Nucleus accumbens (tissue), 56 donors: ENCODE measurements at places on chromosomes 16 and 17.

- no peak for DNase-seq
Observed at GRCh38 chr17:58344791-58345157, 7.2 kb downstream of the SUPT4H1 start.

DNA sequence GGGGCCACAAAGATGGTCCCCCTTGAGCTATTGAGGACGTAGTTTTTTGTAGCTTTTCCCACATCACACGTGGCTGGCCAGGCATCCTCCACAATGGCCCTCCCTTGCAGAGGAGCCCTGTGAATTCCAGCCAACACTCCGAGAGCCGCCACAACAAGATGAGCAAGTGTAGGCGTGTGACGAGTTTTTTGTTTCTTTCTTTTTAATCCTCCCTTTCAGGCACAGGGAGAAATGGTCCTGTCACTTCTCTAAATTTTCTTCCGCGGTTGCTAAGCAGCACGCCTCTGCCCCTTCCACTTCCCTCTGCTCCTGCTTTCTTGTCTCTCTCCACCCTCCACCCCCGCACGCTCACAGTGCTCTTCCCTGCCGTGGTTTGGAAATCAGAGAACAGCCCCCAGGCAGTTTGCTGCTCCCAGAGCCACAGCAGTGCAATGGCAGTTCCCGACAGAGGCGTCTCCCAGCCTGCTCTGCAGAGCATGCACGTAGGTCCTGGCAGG, 68.0 kb upstream of the MRTFB start:
- peak; percentile 58 for DNase-seq

DNA sequence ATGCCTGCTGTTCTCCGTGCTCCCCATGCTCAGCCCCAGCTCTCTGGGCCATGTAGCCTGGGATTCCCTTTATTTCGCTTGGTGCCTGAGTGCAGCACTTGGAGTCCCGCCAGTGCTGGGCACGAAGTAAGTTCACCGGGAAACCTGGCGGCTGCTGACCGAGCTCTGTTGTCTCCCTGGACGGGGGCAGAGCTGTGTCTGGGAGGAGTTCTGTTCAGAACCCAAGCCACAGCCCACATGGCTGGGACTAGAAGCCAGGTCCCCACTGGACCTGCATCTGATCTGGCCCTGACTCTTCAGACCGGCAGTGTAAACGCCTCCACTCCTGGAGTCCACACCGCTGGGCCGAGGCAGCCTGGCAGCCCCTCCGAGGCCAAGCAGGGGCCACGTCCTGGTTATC, 37.5 kb upstream of the CIBAR2 start:
- DNase-seq = peak; percentile 44

DNA sequence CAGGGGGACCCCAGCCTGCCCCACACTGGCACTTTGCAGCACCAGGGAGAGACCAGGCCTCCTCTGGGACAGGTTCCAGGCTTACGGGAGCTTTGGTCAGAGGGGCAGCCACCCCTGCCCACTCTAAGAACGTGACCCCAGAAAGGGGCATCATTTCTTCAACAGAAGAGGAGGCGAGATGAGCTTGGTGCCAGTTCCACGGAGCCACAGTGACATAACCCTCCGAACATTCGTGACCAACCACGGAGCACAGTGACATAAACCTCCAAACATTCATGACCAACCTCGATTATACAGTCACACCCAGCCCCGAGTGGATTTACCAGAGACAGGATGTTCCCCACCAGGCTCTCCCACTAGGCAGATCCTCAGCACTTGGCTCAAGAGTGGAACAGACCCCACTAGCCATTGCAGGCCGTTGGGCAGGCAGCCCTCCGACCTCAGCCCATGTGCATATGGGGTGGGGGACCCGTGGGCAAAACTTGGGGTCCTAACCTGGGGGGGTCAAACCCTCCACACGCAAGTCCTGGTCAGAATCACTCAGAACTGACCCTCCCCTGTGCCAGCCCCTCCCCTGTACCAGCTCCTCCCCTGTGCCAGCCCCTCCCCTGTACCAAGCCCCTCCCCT, 112.9 kb downstream of the METRNL start:
- DNase-seq = no peak

- no peak for DNase-seq
Observed at GRCh38 chr16:82454152-82454551, 172.6 kb upstream of the CDH13 start.

DNA sequence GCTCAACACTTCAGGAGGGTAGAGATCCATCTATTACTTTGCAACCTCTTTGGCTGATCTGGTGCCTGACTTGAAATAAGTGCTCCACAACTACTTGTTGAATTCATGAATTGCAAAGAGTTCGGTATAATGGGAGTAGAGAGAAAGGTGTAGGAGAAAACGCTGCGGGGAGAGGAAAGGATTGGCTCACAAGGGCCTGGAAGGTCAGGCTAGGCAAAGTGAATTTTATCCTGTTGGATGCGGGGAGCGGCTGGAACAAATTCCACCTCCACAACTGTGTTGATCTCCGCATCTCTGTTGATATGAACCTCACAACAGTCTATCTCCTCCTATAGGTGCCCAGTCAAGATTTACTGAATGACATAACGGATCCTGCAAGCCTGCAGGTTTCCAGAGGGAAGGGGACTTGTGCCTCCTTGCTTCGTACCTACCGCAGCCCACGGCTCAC, 684 bp downstream of the SLX4 start:
- DNase-seq = no peak
